ENCODE measurements at places on chromosomes 11 and 22. TPM values are rescaled to one million over a fixed set of nuclear protein-coding genes. Genes with fewer than 3 reads are reported as not detected.

- no peaks in the 10 kb centered on the region for H3K36me3 ChIP-seq
- H3K4me1 ChIP-seq, result no peaks in the 10 kb centered on the region
- H3K4me3 ChIP-seq, result no peak overlapping the region
- DNase-seq, result no peak
- H3K27me3 ChIP-seq, result no peaks in the 10 kb centered on the region
- no peak overlapping the region for H3K27ac ChIP-seq
These were observed 100.7 kb upstream of the ANO3 start for GRCh38 chr11:26231252-26231661.

The RIMBP3C gene
- total RNA-seq, result 4.9 TPM

DNA sequence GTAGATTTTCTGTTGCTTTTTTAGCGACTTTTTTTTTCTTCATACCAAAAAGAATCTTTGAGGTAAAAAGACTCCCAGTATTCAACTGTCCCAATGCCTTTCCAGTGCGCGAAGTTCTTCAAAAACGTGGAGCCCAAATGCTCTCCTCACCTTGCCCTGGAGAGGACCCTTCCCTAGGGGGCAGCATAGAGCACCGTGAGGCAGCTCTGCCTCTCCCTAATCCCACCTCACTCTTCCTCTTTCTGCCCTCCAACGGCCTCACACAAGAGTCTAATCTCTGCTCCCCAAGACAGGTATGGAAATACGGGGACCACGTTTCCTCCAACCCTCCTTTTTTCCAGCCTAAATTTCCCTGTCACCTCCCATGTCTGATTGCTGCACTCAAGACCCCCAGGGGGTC is 117.5 kb upstream of the ALX4 start:
- no peaks in the 10 kb centered on the region for H3K27me3 ChIP-seq
- H3K27ac ChIP-seq, result no peak overlapping the region
- H3K4me1 ChIP-seq, result no peaks in the 10 kb centered on the region
- H3K36me3 ChIP-seq, result no peaks in the 10 kb centered on the region
- DNase-seq, result no peak

- H3K27me3 ChIP-seq, result no peaks in the 10 kb centered on the region
- no peaks in the 10 kb centered on the region for H3K36me3 ChIP-seq
- no peaks in the 10 kb centered on the region for H3K4me1 ChIP-seq
- H3K27ac ChIP-seq, result no peak overlapping the region
- no peak overlapping the region for H3K4me3 ChIP-seq
- DNase-seq, result no peak
These were observed 27.7 kb upstream of the CHKA start for GRCh38 chr11:68148879-68149278.

DNA sequence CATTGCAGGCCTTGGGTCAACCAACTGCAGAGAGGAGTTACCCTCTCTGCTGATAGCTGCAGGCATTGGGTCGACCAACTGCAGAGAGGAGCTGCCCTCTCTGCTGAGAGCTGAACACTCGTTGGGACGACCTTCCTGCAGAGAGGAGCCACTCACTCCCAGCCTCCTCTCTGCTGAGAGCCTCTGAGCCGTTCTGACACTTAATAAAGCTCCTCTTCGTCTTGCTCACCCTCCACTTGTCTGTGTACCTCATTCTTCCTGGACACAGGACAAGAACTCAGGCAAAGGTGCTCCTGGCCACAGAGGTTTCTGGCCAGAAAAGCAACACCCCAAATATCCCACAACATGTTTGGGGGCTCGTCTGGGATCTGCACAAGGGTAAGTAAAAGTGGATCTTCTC is 7.5 kb upstream of the PKP3 start:
- no peak overlapping the region for H3K27ac ChIP-seq
- no peaks in the 10 kb centered on the region for H3K36me3 ChIP-seq
- H3K4me1 ChIP-seq, result no peaks in the 10 kb centered on the region

All from CD4-positive, alpha-beta memory T cell (primary cell).